ENCODE measurements at places on chromosomes 3 and 15. TPM values are rescaled to one million over a fixed set of nuclear protein-coding genes. Genes with fewer than 3 reads are reported as not detected.

- no peak overlapping the region for H3K27ac ChIP-seq
- no peak for DNase-seq
- H3K27me3 ChIP-seq: no peaks in the 10 kb centered on the region
- peaks cover 14% of the 10 kb centered on the region for H3K4me1 ChIP-seq
Observed at GRCh38 chr3:72266016-72266370, 481.0 kb upstream of the PROK2 start.

DNA sequence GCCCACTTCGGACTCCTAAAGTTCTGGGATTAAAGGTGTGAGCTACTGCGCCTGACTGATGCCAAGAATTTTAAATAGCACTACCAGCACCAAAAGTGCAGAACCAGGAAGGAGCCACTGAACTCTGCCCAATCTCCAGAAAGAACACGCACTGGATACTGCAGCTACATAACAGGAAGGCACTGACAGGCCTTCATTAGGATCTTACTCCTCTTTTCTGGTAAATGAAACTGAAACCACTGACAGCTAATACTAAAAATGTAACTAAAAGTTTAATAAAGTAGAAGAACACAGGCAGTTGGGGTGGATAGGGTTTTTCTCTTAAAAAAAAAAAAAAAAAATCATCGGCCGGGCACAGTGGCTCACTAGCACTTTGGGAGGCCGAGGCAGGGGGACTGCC is 74.1 kb upstream of the CHRM5 start:
- H3K4me3 ChIP-seq: no peak overlapping the region
- no peak overlapping the region for H3K27ac ChIP-seq
- no peaks in the 10 kb centered on the region for H3K4me1 ChIP-seq
- no peaks in the 10 kb centered on the region for H3K27me3 ChIP-seq

DNA sequence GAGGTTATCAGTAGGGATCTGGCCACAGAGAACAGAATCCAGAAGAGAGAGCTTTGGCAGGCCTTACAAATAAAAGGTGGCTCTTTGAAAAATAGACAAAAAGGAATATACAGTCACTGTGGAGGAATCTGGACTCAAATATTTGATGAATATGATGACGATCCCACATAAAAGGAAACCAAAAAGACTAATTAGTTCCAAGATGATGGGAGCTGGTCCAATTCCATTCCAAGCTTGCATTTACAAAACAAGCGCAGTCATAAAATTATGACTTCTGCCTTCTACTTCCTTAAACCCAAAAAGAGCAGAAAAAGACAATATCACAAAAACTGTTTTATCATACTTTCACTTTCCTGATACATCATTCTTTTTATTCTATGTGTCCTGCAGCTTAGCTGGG is 285.8 kb downstream of the DIPK2A start:
- no peaks in the 10 kb centered on the region for H3K36me3 ChIP-seq
- H3K27ac ChIP-seq: no peak overlapping the region
- no peak for DNase-seq
- H3K4me1 ChIP-seq: no peaks in the 10 kb centered on the region
- H3K4me3 ChIP-seq: no peak overlapping the region

Gene APOD
- 0.20 TPM for total RNA-seq

GRCh38 chr3:170493712-170494182 is 75.1 kb downstream of the CLDN11 start:
- no peaks in the 10 kb centered on the region for H3K4me1 ChIP-seq
- H3K27me3 ChIP-seq: no peaks in the 10 kb centered on the region
- DNase-seq: no peak
- no peaks in the 10 kb centered on the region for H3K36me3 ChIP-seq
- H3K27ac ChIP-seq: no peak overlapping the region

DNA sequence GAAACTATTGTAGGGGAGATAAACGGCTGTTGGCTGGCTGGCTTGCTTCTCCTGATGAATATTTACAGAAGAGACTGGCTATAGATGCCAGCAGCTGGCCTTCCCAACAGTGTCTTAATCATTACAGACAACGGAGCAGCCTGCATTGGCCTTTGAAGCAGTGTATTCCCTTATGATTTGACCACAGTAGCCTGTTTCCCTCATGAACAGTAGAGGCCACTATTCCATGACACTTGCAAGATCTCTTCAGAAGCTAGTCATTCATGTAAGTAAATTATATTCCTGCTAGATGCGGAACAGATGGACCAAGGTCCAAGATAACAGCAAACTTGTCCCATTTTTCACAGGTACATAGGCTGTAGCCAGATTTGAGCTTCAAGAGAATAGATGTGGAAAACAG is 47.3 kb downstream of the TMCO5A start:
- no peak for DNase-seq
- H3K4me3 ChIP-seq: no peak overlapping the region
- H3K27ac ChIP-seq: no peak overlapping the region
- H3K36me3 ChIP-seq: no peaks in the 10 kb centered on the region
- no peaks in the 10 kb centered on the region for H3K4me1 ChIP-seq

Gene IGSF10
- total RNA-seq: not detected

Gene THRB
- total RNA-seq: not detected

GRCh38 chr3:151166161-151166560 is 36.9 kb downstream of the GPR171 start:
- H3K4me1 ChIP-seq: peaks cover 17% of the 10 kb centered on the region
- H3K27ac ChIP-seq: no peak overlapping the region
- H3K36me3 ChIP-seq: no peaks in the 10 kb centered on the region
- no peaks in the 10 kb centered on the region for H3K27me3 ChIP-seq
- H3K4me3 ChIP-seq: no peak overlapping the region

DNA sequence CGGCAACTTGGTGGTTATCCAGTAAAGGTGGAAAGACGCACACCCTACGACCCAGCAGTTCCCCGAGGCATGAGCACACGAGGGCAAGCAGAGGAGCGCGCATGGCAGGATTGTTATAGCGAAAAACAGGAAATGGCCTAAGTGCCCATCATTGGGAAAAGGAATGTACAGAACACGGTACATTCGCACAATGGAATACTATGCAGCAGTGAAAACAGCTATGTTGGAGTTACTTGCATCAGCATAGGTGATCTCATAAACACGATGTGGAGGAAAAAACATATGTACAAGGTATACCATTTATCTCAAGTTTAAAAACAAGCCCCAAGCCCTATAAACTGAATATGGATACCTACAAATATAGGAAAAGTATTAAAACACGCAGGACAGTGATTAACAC is 6.7 kb upstream of the LINGO1 start:
- H3K4me3 ChIP-seq: no peak overlapping the region
- H3K36me3 ChIP-seq: no peaks in the 10 kb centered on the region
- no peak overlapping the region for H3K27ac ChIP-seq

Gene CHAC1
- 15.1 TPM for total RNA-seq

DNA sequence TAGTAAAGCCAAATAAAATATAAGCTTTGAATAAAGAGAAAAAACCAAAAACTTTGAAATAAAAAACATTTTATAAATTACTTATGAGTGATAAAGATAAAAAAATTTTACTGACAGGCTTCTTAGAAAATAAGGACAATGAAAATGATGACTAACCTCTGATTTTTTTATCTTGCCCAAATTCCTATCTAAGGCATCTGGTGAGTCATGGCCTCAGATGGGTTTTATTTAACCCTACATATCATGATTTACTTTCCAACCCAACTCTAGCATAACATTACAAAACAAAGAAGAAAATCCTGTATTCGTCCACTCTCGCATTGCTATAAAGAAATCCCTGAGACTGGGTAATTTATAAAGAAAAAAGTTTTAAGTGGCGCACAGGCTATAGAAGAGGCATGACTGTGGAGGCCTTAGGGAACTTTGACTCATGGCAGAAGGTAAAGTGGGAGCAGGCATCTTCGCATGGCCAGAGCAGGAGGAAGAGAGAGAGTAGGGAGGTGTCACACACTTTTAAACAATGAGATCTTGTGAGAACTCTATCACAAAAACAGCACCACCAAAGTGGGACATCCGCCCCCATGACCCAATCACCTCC is 152.1 kb downstream of the NEK10 start:
- no peak overlapping the region for H3K4me3 ChIP-seq
- no peaks in the 10 kb centered on the region for H3K36me3 ChIP-seq
- no peaks in the 10 kb centered on the region for H3K4me1 ChIP-seq

Gene HRH1
- 0.53 TPM for total RNA-seq

Gene IQCF5
- not detected for total RNA-seq

GRCh38 chr3:122067214-122067550 is 12.0 kb downstream of the CD86 start:
- no peak for DNase-seq
- H3K4me1 ChIP-seq: no peaks in the 10 kb centered on the region
- H3K27me3 ChIP-seq: no peaks in the 10 kb centered on the region
- H3K4me3 ChIP-seq: no peak overlapping the region

Gene FES
- total RNA-seq: 2.5 TPM

Gene ACAD9
- total RNA-seq: 50.5 TPM

DNA sequence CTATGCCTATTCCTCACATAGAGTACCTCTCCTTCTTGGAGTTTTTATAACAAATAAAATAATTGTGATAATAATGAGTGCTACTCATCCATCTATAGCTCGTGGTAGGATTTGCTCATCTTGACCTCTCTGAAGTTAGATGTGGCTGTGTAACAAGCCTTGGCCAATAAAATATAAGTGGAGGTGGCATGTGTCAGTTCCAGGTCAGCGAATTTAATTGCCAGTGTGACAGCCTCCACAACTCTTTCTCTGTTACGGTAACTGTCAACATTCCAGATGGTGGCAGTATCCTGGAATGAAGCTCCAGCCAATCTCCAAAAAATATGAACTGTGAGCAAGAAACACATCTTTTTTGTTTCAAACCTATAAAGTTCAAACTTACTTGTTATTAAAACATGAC is 13.8 kb downstream of the CLRN1 start:
- no peak overlapping the region for H3K4me3 ChIP-seq
- H3K36me3 ChIP-seq: no peaks in the 10 kb centered on the region
- H3K27me3 ChIP-seq: no peaks in the 10 kb centered on the region
- no peak for DNase-seq
- no peaks in the 10 kb centered on the region for H3K4me1 ChIP-seq

- H3K4me1 ChIP-seq: no peaks in the 10 kb centered on the region
- DNase-seq: no peak
- H3K36me3 ChIP-seq: no peaks in the 10 kb centered on the region
Observed at GRCh38 chr3:151491525-151491924, 30.7 kb upstream of the IGSF10 start.

Gene GOLGA6D
- total RNA-seq: not detected

Gene HCLS1
- 184 TPM for total RNA-seq

Gene SPINK8
- not detected for total RNA-seq

Gene ADPRH
- total RNA-seq: 7.9 TPM

- no peak overlapping the region for H3K27ac ChIP-seq
- H3K27me3 ChIP-seq: no peaks in the 10 kb centered on the region
- H3K4me3 ChIP-seq: no peak overlapping the region
- H3K4me1 ChIP-seq: no peaks in the 10 kb centered on the region
- H3K36me3 ChIP-seq: no peaks in the 10 kb centered on the region
Observed at GRCh38 chr15:100249096-100249815, 92.5 kb downstream of the ADAMTS17 start.

- H3K27me3 ChIP-seq: no peaks in the 10 kb centered on the region
- peaks cover 65% of the 10 kb centered on the region for H3K4me1 ChIP-seq
- no peak for DNase-seq
- H3K36me3 ChIP-seq: peaks cover 20% of the 10 kb centered on the region
- H3K4me3 ChIP-seq: peak overlapping the region; percentile 99
Observed at GRCh38 chr3:185933374-185934173, 4.2 kb downstream of the TRA2B start.

DNA sequence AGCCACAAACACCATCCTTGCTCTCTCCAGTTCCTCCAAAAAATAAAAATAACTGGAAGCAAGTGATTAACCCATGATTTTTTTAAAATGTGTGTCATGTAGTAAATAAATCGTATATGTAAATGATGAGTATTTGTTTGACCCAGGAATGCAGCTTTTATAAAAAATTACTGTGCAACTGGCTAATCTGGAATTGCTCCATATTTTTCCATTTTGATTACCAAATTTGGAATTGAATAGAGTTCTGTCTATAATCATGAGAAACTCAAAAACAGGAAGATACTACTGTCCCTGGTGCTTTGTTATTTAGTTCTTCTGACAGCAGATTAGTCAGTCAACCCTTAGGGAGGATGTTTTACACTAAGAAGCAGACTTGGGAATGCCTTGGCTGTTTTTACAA is 116.2 kb downstream of the CCNL1 start:
- H3K27me3 ChIP-seq: no peaks in the 10 kb centered on the region
- no peak for DNase-seq
- H3K36me3 ChIP-seq: no peaks in the 10 kb centered on the region

Gene ZBTB20
- total RNA-seq: 6.3 TPM

DNA sequence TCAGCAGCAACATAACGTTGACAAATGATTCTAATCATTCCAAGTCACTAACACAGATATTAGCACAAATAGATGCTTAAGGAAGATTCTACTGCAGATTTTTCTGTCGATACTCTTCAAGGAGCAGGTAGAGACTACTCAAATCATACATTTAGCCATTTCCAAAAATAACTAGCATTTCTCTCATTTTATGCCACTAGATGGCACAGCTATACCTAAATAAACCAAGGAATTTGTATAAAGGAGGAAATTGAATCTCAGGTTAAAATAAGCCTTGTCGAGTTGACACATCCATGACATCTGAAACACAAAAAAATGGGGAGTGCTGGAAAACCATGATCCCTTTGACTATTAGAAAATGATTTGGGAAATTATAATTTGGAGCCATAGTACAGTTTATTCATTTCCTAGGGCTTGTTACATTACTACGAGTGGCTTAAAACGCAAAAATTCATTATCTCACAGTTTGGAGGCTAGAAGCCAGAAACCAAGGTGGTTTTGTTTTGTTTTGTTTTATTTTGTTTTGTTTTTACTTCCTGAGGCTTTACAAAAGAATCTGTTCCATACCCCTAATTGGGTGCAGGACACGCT is 59.5 kb upstream of the STRIT1 start:
- H3K4me3 ChIP-seq: no peak overlapping the region
- no peak for DNase-seq

DNA sequence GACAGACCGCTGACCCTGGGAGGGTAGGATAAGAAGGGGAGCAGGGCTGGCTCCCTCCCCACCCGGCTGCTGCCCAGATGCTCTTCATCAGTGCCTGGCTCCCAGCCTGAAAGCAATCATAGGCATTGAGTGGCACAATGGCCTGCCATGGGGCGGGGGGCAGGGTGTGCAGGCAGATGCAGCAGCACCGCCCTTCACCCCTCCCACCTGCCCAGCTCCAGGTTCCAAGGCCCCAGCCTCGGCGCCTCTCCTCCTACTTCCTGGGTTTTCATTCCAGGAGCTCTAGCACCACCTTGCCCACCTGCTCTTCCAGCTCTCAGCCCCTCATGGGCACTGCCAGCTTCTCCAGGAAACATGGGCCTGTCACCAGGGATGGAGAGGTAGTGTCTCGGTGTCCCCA is 101.7 kb downstream of the MEGF11 start:
- H3K4me3 ChIP-seq: no peak overlapping the region
- H3K36me3 ChIP-seq: no peaks in the 10 kb centered on the region
- no peaks in the 10 kb centered on the region for H3K27me3 ChIP-seq

DNA sequence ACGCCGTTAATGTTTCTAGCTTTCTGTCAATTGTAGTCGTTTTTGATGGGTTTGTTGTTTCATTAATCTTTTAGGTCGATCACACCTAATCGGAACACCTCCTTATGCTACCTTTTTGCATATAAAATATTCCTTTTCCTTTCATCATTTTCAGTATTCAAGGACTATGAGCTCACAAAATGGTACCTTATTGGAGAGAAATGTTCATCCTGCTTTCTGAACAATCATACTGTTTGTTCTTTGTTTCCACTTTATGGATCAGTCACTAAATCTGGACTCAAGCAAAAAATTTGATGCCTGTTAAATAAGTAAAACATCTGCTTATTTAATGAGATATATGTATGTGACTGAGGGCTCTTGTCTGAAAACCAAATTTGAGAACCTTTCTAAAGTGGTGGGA is 1.1 kb downstream of the KIF15 start:
- peaks cover 9% of the 10 kb centered on the region for H3K4me1 ChIP-seq
- DNase-seq: no peak
- no peak overlapping the region for H3K4me3 ChIP-seq

Data from CD8-positive, alpha-beta memory T cell (primary cell).